ENCODE measurements at places on chromosomes 2 and 18. TPM values are rescaled to one million over a fixed set of nuclear protein-coding genes. Genes with fewer than 3 reads are reported as not detected.

The ANKRD23 gene
- total RNA-seq = 7.2 TPM

The ERMN gene
- 1.4 TPM for total RNA-seq

The GKN1 gene
- not detected for total RNA-seq

The PUM2 gene
- total RNA-seq = 92.8 TPM

The TXNDC2 gene
- total RNA-seq = not detected

The LOXL3 gene
- 3.7 TPM for total RNA-seq

The PCGF1 gene
- total RNA-seq = 20.3 TPM
